ENCODE measurements at places on chromosomes 3 and 15.

GRCh38 chr3:106725566-106725965 lies 651.7 kb upstream of the CCDC54 start:
- no peak for DNase-seq

DNA sequence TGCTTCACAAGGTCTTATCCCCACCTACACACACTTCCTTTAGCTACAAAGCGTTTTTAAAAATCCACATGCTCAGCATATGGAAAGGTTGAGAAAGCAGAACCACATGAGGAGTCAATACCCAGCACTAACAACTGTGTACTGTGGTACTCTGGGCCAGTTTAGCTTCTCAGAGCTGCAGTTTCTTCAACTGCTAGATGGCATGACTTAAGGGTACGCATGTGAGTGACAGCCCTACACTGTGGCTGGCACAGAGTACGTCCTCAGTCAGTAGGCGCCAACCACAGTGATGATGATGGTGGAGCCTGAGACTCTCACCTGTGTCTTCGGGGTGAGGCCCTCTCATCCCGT lies 17.4 kb downstream of the CCDC12 start:
- DNase-seq: no peak

GRCh38 chr15:55254916-55255679 lies 34.5 kb downstream of the RAB27A start:
- DNase-seq: no peak

DNA sequence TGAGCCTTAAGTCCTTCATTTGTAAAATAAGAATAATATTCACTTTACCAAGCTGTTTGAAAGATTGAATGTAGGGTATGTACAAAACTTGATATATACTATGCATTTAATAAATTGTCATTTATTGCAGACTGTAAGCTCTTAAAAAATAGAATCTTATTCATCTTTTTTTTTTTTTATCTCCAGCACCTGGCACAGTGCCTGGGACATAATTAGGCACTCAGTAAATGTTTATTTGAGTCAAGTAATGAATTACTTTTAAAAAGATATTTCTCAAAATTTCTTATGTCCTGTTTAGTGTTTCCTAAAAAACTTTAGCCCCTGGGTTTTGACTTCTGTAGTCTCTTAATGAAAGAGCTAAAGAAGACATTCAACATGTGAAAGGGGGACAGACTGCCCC lies 71.7 kb downstream of the TOP2B start:
- DNase-seq: no peak

- DNase-seq: no peak
These were observed 50.6 kb upstream of the SLC6A1 start for GRCh38 chr3:10941972-10942371.

GRCh38 chr3:53175613-53176540 lies 14.9 kb downstream of the PRKCD start:
- DNase-seq: no peak

GRCh38 chr3:87175732-87176131 lies 51.4 kb upstream of the CHMP2B start:
- DNase-seq: no peak

DNA sequence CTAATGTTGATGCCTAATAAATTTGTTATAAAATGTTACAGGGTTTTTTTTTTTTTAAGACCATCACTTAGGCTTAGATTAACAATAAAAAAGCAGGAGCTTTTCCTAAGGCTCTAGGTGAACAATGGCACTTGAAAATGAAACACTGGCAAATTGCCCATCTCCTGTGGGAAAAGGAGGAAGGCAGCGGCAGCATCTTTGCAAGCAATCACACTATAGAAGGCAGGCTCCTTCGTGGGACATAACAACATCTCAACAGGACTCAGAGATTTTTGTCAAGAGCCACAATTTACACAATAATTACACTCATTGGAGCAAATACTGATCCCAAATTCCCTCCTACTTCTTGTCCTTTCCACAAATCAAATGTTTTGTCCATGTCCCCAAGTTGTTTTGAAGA lies 646.7 kb downstream of the ROBO2 start:
- DNase-seq: no peak

DNA sequence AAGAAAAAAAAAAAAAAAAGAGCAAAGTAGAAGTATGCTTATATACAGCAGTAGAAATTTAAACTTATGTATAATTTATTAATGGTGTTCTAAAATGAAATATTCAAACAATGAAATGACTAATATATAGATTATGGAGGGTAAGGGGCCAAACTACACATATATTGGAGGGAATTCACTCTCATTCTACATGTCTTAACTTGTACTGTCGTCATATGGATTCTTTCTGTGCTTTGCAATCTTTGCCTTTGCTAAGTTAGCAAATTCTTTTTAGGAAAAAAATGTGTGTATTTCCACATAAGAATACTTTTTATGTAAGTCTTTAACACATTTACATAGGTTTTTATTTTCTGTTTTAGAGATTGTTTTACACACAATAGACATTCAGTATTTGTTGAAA lies 118.9 kb upstream of the MBNL1 start:
- no peak for DNase-seq

DNA sequence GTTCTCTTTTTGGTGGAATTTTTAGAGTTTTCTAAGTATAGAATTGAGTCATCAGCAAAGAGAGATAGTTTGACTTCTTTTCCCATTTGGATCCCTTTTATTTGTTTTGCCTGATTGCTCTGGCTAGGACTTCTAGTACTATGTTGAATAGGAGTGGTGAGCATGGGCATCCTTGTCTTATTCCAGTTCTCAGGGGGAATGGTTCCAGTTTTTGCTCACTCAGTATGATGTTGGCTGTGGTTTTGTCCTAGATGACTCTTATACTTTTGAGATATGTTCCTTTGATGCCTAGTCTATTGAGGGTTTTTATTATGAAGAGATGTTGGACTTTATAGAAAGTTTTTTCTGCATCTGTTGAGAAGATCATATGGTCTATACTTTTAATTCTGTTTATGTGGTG lies 72.5 kb downstream of the TNFAIP8L3 start:
- DNase-seq: no peak

GRCh38 chr15:55283379-55284147 lies 6.0 kb downstream of the RAB27A start:
- no peak for DNase-seq

DNA sequence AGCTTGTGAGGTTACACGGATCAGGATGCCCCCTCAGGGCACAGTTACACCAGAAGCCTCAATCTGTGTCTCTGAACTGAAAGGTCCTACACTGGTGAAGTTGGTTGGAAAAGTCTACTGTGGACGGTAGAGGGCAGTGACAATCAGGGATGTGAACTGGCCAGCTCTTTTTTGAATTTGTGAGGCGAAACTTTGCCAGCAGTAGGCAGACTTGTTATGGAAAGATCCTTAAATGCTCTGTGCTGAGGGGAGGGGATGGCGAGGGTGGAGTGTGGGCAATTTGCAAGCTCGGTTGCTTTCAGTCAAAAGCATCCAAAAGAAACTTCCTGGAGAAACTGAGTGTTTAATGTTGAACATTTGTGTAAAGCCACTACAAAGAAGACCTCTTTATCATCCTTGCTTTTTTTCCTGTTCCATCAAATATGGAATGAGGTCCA lies 127.4 kb upstream of the ABHD17C start:
- no peak for DNase-seq

GRCh38 chr15:66734961-66735908 lies 33.2 kb downstream of the SMAD6 start:
- no peak for DNase-seq

DNA sequence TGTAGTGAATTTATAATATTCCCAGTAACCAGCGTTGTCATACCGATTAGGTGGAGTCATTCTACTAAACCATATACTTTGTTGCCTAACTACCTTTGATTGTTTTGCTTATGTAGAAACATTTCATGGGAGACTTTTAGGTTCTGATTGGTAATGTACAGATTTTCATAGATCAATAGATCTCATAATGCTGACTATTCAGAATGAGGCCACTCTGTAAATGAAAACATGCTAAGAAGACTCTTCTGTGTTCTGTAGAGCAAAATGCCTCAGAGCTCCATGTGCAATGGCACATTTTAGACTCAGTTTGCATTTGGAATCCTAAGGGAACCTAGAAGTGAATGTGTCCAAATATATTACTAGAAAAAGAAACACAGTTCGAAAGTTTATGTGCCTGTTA lies 20.0 kb downstream of the CBLB start:
- no peak for DNase-seq

DNA sequence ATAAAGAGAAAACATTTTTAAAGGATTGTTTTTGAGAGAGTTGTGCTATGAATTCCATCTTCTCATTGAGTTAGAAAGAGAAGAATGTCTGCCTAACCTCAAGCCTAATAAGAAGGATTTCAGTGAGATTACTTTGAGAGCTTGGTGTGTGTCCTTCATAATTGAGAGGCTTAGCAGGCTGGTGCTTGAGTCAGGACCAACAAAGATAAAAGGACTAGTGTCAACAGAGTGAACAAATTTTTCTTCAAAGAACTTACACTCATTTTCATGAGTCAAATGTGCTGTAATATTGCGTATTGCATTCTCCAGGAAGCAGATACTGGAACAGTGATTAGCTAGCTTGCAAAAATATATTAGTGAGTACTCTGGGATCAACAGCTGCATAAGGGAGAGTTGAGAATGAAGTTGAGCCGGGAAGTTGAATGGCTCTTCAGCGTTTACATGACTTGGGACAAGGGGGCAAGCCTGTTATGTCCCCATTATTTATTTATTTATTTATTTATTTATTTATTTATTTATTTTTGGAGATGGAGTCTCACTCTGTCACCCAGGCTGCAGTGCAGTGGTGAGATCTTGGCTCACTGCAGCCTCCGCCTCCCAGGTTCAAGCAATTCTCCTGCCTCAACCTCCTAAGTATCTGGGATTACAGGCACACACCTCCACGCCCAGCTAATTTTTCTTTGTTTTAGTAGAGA lies 37.5 kb upstream of the SLITRK3 start:
- no peak for DNase-seq

- no peak for DNase-seq
These were observed 551.3 kb downstream of the NSUN3 start for GRCh38 chr3:94614192-94614591.

- no peak for DNase-seq
These were observed 60.1 kb downstream of the ATP10A start for GRCh38 chr15:25803036-25803435.

GRCh38 chr15:74786551-74787165 lies 4.8 kb downstream of the CSK start:
- no peak for DNase-seq

GRCh38 chr3:136621628-136622027 lies 130.6 kb downstream of the STAG1 start:
- DNase-seq: no peak

DNA sequence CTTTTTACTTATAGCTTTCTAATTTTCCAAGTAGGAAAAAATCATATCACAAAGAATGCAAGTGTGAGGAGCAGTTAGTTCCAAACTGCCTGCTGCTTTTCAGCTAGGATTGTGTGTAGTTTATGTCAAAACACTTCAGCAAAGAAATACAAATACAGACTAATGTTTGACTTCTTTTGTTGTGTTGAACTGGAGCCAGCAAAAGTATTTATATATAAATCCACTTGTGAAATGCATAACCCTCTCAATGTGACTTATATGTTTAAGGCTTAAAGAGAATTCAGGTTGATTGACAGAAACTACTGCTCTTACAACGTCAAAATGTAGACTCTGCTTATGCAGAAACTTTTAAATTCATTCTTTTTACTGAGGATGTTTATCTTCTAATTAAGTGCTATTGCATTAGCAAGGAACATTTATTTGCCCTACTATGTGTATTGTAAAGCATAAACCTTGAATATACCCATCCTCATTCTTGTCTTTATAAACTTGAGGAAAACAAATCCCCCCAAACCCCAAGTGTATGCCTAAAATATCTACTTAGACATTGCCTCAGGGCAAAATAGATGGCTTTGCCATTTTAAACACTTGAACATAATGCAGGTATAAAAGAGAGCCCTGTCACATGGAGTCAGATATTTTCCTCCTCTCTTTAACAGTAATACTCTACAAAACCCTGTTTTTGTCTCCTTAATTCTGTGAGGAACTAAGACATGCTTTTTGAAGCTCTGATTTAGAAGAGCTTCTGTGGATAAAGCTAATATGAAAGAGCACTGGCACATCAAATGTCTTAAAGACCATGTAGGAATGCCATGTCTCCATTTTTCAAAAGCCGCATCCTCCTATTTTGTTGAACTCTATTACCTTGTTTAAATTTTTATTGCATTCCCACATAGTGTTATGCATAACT lies 302.8 kb upstream of the TBC1D5 start:
- DNase-seq: no peak

GRCh38 chr3:148178503-148178902 lies 519.2 kb upstream of the AGTR1 start:
- DNase-seq: no peak

DNA sequence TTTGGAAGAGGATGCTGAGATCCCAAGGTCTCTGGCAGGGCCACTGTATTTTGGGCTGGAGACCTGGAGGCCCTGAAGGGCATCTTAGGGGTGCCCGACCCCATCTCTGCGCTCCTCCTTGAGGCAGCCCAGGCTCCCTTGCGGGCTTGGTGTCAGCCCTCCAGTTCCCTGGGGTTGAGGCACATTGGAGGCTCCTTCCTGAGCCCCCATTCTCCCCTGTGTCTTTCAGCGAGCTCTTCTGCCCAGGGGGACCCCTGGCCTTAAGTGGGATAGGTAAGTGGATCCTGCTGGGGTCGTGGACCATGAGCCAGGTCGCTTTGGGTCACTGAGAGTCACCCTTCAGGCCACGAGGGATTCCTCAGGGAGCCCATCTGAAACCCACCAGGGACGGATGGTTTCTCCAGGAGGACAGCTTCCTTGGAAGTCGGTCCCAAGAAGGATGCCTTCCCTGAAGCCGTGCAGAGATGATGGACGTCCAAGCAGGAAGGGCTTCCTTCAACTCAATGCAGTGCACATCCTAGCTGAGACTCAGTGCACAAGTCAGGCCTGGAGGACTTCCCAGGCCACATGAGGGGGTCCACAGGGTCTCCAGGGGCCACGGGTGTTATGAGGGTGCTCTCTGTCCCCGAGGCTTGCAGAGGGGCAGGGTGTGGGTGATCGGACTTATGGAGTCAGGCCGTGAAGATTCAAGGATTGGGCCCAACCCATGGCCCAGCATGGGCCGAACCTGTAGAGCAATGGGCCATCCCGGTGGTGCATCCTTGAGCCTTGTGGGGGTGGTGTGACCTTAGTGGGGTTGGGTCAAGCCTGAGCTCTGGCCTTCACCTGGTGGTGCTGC lies 224.3 kb downstream of the SNRPN start:
- no peak for DNase-seq

DNA sequence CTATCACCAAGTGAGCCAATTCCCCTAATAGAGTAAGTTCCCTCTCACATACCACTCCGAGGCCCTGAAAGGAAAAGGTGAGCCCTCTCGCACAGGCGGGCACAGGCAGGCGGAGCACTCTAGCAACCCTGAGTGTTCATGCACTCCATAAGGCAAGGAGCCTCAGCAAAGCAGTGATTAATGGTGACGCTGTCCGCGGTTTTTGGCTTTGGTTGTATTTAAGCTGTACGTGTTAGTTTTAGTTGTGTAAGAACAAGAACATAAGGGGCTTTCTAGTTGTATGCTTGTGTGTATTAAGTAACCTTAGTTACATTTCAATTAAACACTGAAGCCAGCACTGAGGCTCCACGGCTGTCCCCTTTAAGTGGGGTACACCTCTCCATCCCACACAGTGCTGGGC lies 33.1 kb downstream of the KLHL25 start:
- DNase-seq: no peak

DNA sequence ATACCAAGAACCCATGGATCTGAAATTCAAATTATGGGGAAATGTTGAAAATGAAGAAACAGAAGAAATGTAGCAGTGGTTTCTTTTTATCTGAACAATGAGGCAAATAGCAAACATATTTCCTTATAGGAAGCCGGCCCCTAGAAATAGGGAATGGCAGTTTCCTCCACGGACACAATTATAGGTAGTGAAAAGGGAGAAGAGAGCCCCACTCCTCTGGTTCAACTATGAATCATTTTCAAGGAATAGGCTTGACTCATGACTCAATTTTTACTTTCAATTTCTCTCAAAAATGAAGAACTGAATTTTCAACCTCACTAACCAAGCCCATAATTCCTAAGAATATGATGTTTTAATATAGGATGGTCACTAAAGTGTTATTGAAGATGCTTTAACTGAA lies 243.1 kb downstream of the MECOM start:
- DNase-seq: no peak

All from activated CD4-positive, alpha-beta T cell treated with anti-CD3 and anti-CD28 coated beads, Interleukin-2, amount 50 U/mL, for 1 hour (primary cell).